ENCODE measurements at places on chromosomes 12 and 14. TPM values are rescaled to one million over a fixed set of nuclear protein-coding genes. Genes with fewer than 3 reads are reported as not detected.

KRT73 gene
- total RNA-seq = not detected

CLMN gene
- 132 TPM for total RNA-seq

BCAT1 gene
- 11.1 TPM for total RNA-seq

RNASE1 gene
- total RNA-seq = 275 TPM

PRH2 gene
- total RNA-seq = not detected

KRT72 gene
- total RNA-seq = not detected

TGM1 gene
- total RNA-seq = 3.3 TPM

MYF6 gene
- total RNA-seq = not detected

PLCZ1 gene
- total RNA-seq = not detected

A2M gene
- 83.5 TPM for total RNA-seq

IL22 gene
- not detected for total RNA-seq

EXOC3L4 gene
- total RNA-seq = 29.1 TPM

TAS2R20 gene
- 1.7 TPM for total RNA-seq

ZNF891 gene
- 2.3 TPM for total RNA-seq

CMA1 gene
- 3.3 TPM for total RNA-seq

TAS2R46 gene
- total RNA-seq = 0.98 TPM

Data from mucosa of descending colon (tissue), 3 donors.